ENCODE measurements at places on chromosomes 3 and 15. TPM values are rescaled to one million over a fixed set of nuclear protein-coding genes. Genes with fewer than 3 reads are reported as not detected.

The SMCO1 gene
- total RNA-seq = 1.6 TPM

The ISL2 gene
- total RNA-seq = 0.04 TPM

- H3K36me3 ChIP-seq = no peaks in the 10 kb centered on the region
- H3K27ac ChIP-seq = no peak overlapping the region
- peak; percentile 29 for DNase-seq
These were observed 3.9 kb downstream of the UNC13C start for GRCh38 chr15:53982071-53982680.

DNA sequence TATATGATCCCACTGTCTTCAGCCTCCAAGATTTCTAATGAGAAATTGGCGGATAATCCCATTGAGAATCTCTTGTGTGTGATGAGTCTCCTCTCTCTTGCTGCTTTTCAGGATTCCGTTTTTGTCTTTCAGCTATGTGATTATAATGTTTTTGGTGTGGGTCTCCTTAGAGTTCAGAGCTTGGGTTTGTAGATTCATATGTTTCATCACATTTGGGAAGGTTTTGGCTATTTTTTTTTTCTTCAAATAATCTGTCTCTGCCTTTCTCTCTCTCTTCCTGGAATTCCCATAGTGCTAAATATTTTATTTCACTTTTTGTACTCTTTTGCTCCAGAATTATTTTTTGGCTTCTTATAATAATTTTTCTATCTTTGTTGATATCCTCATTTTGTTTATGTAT is 40.4 kb downstream of the SACM1L start:
- H3K36me3 ChIP-seq = peaks cover 19% of the 10 kb centered on the region
- no peak overlapping the region for H3K27ac ChIP-seq
- no peak overlapping the region for H3K4me3 ChIP-seq

- H3K36me3 ChIP-seq = peaks cover 12% of the 10 kb centered on the region
- H3K27ac ChIP-seq = no peak overlapping the region
- no peaks in the 10 kb centered on the region for H3K27me3 ChIP-seq
- H3K4me1 ChIP-seq = no peaks in the 10 kb centered on the region
These were observed 45.5 kb downstream of the PHLDB2 start for GRCh38 chr3:111904376-111905241.

GRCh38 chr15:77633134-77633912 is 611 bp upstream of the LINGO1 start:
- DNase-seq = peak; percentile 91
- peak overlapping the region; percentile 52 for H3K4me3 ChIP-seq
- no peaks in the 10 kb centered on the region for H3K36me3 ChIP-seq
- H3K4me1 ChIP-seq = peaks cover 28% of the 10 kb centered on the region
- peaks cover 56% of the 10 kb centered on the region for H3K27me3 ChIP-seq

DNA sequence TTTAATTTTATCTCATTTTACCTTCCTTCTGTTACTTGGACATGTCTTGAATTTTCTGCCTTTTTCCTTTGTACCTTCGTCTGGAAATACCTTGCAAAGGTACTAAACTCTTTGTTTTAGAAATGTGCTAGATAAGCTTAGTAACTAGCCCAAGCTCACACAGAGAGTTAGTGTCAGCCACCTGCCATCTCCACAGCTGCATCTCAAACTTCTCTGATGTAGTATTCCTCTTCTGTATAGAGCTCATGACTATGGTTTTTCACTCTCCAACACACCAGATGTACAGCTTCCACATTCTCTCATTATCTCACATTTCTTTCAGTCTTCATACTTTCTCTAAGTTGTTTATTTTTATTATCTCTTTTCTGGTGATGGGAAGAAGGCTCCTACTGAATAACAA is 516.6 kb upstream of the ROBO2 start:
- H3K4me1 ChIP-seq = no peaks in the 10 kb centered on the region
- no peak overlapping the region for H3K27ac ChIP-seq
- no peak for DNase-seq

DNA sequence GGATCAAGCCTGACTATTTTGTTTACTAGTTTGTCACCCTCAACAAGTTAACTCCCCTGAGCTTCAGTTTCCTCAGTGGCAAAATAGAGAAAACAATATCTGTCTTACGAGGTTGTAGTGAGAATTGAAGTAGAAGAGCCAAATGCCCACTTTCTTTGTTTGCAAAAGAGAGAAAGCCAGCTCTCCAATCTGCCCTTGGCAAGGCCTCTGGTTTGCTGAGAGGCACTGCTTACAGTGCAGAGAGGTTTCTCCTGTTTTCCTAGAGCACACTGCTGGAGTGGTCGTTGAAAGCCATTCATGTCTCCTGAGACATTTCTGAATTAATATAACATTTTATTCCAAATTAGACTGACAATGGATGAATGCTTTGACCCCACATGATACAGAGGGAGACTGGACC is 260.5 kb upstream of the IGF1R start:
- H3K4me3 ChIP-seq = no peak overlapping the region
- H3K36me3 ChIP-seq = no peaks in the 10 kb centered on the region
- no peak for DNase-seq
- H3K27ac ChIP-seq = no peak overlapping the region
- H3K27me3 ChIP-seq = peaks cover 4% of the 10 kb centered on the region
- peaks cover 6% of the 10 kb centered on the region for H3K4me1 ChIP-seq

DNA sequence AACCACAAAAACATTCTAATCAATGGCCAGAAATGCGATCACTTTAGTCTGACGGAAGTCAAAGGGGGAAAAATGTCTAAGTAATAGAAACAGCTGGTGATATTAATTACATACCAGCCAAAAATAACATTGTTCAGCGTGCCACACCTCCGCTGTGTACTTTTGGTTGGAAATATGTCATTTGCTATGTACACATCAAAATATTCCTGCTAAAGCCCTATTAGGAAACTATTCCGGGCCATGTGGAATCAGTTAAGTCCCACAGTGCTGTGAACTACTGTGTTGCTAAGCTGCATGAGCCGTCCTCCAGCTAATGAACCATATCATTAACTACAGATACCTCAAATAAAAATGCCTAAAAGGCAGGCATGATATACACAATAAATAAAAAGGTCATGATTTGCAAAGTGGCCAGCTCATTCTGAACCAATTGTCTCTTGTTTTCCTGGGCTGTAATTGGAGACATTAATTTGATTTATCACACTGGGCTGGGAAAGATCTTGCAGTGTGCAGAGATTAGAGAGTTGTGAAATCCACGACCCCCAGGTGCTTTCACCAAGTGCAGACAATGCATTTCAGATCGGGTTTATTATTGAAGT is 200.5 kb upstream of the LRTM1 start:
- H3K4me1 ChIP-seq = peaks cover 5% of the 10 kb centered on the region
- no peaks in the 10 kb centered on the region for H3K36me3 ChIP-seq
- H3K27ac ChIP-seq = no peak overlapping the region
- H3K27me3 ChIP-seq = no peaks in the 10 kb centered on the region
- DNase-seq = peak; percentile 46

- H3K36me3 ChIP-seq = no peaks in the 10 kb centered on the region
- H3K27ac ChIP-seq = no peak overlapping the region
- no peak overlapping the region for H3K4me3 ChIP-seq
- H3K27me3 ChIP-seq = no peaks in the 10 kb centered on the region
- no peaks in the 10 kb centered on the region for H3K4me1 ChIP-seq
These were observed 354.0 kb upstream of the ROBO2 start for GRCh38 chr3:76685858-76686257.

DNA sequence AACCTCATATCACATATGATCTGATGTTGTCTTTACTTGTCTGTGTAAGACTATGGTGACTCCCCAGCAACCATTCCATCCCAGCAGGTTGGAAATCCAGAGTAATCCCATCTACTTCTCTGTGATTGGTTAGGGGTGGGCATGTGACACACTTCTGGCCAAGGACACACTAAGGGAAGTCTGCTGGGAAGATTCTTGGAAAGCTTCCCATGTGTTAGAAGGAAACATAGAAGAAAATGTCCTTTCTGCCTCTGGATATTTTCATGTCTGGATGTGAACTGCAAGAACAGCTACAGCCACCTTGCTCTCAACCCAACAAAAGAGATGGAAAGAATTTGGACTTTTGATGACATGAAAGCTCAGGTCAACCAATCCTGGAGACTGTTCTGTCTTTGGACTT is 2.6 kb upstream of the UBE2Q2 start:
- no peak overlapping the region for H3K4me3 ChIP-seq
- no peaks in the 10 kb centered on the region for H3K27me3 ChIP-seq
- DNase-seq = peak; percentile 96
- peaks cover 5% of the 10 kb centered on the region for H3K36me3 ChIP-seq
- H3K4me1 ChIP-seq = peaks cover 24% of the 10 kb centered on the region
- H3K27ac ChIP-seq = peak overlapping the region; percentile 57

- H3K27ac ChIP-seq = no peak overlapping the region
- no peaks in the 10 kb centered on the region for H3K27me3 ChIP-seq
- no peak for DNase-seq
- H3K4me3 ChIP-seq = no peak overlapping the region
- H3K4me1 ChIP-seq = peaks cover 3% of the 10 kb centered on the region
These were observed 173.0 kb downstream of the EBLN2 start for GRCh38 chr3:73234354-73235014.

Measured in muscle of leg (tissue), 16 donors.